Nucleus accumbens (tissue), 56 donors: ENCODE measurements at places on chromosomes 4 and X.

DNA sequence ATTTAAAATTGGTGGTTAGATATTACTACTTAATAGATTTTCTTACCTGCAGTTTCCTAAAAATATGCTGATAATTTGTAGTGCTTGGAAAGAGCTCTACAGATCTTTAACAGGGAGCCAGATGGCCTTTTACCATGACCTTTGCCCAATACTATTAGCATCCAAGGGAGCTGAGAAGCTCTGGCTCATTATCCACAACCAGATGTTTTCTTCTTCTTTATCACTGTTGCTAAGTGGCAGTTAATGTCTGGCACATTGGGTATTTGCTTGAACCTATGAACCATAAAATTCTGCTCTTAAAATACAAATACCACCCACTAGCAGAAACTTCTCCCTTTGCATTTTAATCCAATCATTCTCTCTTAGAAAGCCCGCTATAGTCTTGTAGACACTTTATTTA, 1480.3 kb downstream of the C4orf33 start:
- DNase-seq, result no peak

DNA sequence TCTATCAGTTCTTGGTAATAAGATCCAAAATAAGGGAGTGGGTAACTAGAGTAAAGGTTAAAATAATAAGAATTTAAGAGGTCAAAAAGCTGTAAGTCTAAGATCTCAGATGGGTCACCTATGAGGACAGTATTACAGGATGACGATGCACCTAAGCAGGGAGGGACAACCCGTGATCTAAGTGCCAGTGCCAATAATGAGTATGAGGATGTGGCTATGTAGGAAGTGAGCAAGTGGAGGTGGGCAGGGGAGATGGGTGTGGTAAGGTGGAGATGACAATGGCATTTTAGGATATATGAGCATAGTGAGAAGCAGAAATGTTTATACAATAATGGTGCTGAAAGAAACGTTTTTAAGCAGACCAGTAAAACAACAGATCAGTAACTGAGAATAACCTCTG, 19.3 kb downstream of the CCDC158 start:
- no peak for DNase-seq

DNA sequence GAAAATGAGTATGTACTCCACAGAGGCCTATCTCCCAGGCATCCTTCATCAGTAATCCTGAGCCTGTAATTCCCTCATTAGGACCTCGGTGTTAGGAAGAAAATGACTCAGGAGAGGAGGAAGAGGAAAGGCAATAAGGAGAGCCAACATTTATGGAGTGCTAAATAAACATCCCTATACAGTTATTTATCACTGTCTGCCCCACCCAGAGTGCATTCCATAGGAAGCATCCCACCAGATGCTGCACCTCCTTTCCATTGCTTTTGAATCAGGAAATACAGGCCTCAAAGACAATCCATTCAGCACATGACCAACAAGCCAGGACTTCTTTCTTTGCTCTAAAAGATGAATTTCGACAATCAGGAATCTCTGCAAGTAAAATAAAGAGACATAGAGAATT, 47.6 kb downstream of the USP38 start:
- no peak for DNase-seq

DNA sequence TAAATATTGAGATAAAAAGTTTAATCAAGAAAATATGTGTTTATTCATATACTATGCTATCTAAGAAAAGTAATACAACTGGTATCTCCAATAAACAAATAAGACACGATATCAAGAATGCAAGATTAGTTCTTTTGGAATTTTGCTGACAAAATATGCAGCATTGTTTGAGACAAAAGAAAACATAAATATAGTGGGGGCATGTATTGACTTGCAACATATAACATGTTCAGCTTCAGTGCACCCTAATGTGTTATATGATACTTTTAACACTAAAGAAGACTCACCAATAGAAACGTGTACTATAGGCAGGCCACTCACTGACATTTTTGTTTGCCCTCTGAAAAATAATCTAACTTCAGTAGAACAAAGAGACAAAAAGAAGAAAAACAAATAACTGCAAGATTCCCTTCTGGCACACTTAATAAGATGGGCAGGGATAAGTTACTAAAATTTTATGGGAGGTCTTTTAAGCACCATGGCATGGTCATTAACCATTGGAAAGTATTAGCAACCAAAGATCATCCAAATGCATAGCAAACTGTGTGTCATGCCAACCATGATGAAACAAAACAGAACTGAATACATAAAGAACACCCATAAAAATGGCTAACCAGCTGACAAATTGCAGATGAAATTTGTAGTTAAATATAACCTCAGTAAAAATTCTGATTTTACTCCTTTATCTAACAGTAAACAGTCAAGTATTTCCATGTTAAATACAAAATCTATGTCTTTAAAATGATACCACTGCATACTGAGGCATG, 447.9 kb upstream of the FAM241A start:
- no peak for DNase-seq

GRCh38 chrX:3697220-3697684, 16.2 kb downstream of the PRKX start:
- DNase-seq, result no peak

GRCh38 chr4:143531380-143531779, 17.9 kb downstream of the SMARCA5 start:
- DNase-seq, result no peak

- no peak for DNase-seq
Observed at GRCh38 chr4:57100979-57101651, 9.1 kb downstream of the IGFBP7 start.

GRCh38 chr4:26455571-26455970, 34.7 kb downstream of the CCKAR start:
- no peak for DNase-seq

- no peak for DNase-seq
Observed at GRCh38 chr4:90476019-90476418, 348.8 kb downstream of the CCSER1 start.

- no peak for DNase-seq
Observed at GRCh38 chrX:130555341-130555740, 153.6 kb downstream of the RBMX2 start.

DNA sequence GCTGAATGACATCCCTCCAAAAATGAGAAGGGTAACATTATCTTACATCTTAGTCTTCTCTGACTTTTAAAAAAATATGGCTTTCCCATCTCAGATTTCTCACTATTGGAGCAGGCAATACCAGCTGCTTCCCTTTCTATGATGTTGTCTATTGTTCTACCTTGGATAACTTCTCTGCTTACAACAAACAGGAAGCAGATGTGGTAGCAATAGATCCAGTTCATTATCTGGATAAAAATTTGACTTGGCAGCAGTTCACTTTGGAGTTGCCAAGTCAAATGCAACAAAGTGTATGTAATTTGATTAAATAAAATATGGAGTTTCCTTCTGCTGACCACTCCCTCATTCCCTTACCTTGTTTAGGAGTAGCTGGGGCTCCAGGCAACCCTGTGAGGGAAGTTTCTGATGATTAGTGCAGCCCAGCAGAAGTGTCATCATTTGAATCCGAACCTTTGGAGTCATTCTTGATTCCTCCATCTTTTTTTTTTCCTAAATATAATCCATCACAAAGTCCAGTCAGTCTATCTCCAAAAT, 72.0 kb upstream of the GPRIN3 start:
- DNase-seq, result no peak

- no peak for DNase-seq
Observed at GRCh38 chrX:48785186-48785539, 1.2 kb upstream of the GATA1 start.

- DNase-seq, result no peak
Observed at GRCh38 chr4:54054501-54054900, 9.9 kb downstream of the CHIC2 start.

GRCh38 chr4:108502356-108502755, 118.0 kb upstream of the RPL34 start:
- DNase-seq, result no peak
